Endothelial cell of umbilical vein (primary cell): ENCODE measurements at places on chromosomes 6 and 20.

DNA sequence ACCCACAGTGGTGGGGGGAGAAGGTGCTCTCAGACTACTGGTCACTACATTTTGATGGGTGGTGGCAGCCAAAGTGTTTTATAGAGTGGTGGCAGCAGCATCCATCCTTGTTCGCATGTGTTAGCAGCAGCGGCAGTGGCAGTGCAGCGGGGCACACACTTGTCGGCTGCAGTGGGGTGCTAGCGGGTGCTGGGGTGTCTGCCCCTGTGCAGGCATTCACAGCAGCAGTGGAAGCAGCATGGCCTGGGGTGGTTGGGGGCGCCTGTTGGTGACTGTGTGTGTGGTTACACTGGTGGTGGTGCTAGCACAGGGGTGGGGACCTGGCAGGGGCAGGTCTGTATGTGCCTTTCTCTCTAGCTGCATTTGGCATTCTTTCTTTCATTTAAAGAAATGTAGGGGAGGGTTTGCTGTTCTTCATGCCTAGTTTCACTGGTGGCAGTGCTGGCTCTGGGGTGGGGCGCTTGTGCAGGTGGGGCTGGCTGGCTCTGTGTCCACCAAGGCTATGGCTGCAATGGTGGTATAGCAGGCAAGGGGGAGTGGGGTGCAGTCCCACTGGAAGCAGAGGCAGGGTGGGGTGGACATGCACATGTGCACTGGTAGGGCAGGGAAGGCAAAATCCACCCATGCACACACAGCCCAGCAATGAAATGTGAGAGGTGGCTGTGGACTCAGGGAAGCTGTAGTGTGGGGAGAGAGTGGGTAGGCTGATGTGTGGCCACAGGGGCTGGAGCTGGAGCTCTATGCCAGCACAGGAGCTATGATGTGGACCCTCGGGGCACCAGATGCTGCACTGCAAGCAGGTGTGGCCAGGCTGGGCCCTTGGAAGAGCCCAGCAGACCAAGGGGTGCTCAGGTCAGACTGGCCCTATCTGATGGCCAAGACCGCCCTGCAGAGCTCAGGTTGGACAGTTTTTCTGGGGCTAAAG lies 173.3 kb downstream of the PRDM13 start:
- DNase-seq: no peak

DNA sequence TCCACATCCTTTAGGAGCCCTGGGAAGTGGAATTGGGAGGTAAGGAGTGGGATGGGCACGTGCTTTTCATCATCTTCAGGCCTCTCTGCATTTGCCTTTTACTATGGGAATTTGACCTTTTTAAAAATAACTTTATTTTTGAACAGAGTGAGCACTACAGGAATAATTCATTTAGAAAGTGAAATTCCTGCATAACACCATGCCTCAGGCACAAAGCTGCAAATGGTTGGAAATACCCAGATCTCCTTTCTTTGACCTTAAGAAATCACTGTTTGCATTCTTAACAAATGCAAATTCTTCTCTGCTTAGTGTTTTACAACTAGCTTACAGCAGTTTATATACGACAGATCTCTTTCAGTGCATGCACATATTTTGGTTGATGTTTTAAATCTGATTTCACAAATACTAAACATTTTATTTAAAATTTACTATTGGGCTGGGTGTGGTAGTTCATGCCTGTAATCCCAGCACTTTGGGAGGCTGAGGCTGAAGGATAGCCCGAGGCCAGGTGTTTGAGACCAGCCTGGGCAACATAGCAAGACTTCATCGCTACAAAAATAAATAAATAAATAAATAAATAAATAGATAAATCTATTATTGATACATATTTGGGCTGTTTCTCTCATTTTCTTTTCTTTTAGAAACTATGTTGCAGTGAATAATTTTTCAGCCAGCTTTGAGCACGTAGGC lies 24.5 kb downstream of the CST8 start:
- no peak for DNase-seq

DNA sequence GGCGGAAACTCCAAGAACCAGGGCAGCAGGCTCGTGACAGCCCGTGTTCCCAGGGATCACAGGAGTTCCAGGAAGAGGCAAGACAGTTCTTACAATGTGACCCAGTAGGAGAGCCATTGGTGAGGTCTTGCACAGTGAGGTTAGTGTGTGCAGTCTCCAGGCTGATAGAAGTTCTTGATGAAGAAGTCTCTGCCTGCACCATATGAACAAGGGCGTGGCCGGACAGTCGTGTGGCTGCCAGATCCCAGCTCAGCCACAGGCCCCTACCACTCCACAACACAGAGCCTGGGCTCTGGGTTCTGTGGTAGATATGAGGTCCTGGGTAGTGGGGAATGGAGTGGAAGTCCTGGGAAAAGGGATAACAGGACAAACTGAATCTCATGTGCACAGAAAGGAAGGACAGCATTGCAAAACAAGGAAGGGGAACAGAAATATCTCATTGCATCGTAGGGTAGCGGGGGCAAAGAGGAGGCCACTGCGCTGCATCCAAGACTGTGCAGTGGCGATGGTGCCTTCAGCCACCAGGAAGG lies 65.2 kb downstream of the STX11 start:
- DNase-seq: no peak

DNA sequence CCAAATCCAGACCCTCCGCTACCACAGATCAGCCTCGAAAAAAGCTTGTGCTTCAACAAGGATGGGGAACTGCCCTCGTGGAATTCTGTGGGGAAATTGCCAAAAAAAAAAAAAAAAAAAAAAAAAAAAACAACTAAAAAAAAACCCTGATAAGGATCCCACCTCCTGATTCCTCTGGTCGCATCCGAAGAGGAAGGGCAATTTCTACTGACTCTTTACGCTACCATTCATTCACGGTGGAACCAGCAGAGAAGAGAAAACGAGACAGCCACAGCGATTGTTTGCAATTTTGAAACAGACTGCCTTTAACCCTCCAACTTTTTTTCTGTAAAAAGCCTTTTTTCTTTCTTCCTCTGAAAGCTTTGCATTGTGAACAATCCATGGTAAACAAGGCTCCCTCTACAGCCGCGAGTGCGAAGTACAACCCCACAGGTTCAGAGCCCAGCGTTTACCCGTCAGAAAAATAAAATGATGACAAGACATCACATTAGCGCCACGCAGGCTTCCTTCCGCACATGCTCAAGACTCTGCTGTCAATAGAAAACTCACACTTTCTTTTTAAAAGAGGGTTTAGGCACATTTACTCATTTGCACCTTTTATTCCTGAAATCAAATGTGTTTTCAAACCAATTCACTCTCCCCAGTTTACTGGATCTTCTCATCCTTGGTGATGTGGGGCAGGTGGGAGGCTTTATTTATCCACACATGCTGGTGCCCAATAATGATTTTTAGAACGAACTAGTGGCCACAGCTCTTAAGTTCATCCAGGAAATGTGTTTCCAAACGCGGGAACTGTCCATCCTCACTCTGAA lies 100.0 kb downstream of the NOL4L start:
- DNase-seq: peak; percentile 91

GRCh38 chr20:57948180-57948955 lies 238.6 kb upstream of the PMEPA1 start:
- no peak for DNase-seq

DNA sequence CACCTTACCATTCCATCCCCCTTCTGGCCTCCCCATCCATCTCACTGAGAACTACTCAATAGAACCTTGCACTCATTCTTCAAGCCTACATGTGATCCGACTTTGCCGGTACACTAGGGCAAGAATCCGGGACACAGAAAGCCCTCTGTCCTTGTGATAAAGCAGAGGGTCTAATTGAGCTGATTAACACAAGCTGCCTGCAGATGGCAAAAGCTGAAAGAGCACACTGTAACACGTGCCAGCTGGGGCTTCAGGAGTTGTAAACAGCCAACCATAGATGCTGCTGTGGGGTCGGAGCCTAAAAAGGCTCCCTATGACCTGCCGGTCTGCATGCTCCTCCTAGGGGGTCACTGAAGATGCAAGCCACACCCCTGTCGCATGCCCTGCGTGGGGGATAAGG lies 124.1 kb downstream of the RNF144B start:
- no peak for DNase-seq

- peak; percentile 8 for DNase-seq
Observed at GRCh38 chr6:158784505-158784904, 34.7 kb downstream of the EZR start.

DNA sequence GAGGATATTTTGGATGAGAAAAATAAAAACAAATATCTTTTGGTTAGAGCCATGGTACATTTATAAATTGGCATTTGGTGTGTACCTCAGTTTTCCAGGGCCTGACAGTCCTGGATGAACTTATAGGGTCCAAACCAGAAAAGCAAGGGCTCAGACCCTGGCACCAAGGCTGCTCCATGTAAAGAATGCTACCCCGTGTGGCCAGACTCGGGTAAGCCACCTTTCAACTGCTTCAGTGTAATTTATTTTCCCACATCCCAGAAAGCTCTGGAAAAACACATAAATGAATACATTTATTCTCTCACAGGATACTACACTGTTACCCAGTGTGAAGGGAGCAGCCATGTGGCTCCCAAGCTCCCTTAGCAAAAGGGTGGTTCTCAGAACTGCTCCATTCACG lies 13.8 kb downstream of the MRPL14 start:
- no peak for DNase-seq

- no peak for DNase-seq
Observed at GRCh38 chr6:29633534-29633905, 537 bp upstream of the GABBR1 start.
